Cerebellar nuclear complex (tissue), 1 donor: ENCODE measurements at places on chromosomes 11 and 22.

GRCh38 chr11:106585061-106585460 is 433.2 kb downstream of the GUCY1A2 start:
- DNase-seq, result no peak

- no peak for DNase-seq
These were observed 94.5 kb downstream of the CADM1 start for GRCh38 chr11:115409691-115410220.

DNA sequence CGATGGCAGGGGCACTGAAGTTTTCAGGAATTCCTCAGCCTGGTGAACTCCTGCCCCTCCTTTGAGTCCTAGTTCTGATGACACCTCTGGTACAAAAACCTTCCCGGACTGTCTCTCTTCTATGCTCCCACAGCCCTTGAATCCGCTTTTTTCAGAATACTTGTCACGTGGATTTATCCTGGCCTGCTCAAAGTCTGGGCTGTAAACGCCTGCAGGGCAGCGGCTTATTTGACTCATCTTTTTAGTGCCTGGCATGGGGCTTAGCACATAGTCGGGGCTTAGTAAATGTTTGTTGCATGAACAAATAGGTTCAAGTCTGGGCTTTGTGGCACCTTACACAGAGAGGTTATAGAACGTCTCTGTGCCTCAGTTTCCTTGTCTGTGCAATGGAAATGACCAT is 13.4 kb upstream of the KCNJ11 start:
- DNase-seq, result no peak

DNA sequence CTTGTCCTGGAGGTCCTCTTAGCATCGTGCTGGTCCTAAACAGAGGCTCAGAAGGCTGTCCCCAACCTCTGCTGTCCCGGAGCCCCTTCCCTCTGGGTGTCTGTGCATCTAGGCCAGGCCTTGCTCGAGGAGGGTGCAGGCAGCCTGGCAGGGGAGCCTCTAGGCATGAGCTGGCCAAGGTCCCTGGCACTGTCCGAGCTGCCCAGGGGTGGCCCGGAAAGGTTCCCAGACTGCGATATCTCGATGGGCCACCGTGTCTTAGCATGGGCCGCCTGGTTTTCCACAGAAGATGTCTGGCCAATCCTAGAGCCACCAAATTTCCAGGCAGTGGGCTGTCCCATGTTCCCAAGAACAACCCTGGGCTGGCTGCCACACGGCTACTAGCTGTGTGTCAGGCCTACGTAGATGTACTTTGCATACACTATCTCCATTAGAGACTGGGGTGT is 24.6 kb upstream of the SMIM38 start:
- DNase-seq, result no peak

DNA sequence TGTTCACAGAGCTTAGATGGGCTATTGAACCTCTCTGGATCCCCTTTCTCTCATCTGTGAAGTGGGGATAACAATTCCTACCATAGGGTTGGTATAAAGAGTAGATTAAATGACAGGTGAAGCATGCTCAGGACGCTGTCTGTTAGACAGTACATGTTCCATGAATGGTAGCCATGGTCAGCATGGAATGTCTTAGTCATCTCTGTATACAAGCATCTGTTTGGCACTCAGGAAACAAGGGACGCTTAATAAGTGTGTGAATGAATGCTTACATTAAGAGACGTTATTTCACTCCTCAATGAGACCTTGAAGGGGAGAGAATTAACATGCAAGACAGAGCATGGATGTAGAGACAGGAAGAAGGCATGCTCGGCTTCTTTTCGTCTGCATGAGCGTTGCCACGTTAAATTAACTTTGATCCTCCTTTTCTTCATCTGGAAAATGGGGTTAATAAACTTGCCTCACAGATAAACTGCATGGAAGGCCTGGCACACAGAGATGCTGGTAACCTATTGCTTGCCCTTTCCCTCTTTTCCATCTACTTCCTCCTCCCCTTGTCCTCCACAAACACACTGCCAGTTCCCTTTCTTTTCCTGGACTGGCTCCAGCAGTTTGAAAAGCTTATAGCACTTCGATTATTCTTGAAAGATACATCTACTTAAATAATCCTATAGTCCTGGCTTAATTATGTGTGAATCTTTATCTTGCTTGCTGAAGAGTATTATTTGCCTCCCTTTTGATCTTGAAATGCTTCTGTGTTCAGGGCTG is 267.2 kb upstream of the MTNR1B start:
- DNase-seq, result no peak

DNA sequence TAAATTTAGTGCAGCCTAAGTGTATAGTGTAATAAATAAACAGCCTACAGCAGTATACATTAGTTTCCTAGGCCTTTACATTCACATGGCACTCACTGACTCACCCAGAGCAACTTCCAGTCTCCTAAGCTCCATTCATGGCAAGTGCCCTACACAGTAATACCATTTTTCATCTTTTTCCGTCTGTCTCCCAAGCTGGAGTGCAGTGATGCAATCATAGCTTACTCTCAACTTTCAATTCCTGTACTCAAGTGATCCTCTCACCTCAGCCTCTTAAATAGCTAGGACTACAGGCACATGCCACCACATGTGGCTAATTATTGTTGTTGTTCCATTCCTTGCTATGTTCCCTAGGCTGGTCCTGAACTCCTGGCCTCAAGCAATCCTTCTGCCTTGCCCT is 54.4 kb downstream of the FCHSD2 start:
- no peak for DNase-seq

GRCh38 chr22:30201945-30202344 is 44.6 kb downstream of the LIF start:
- no peak for DNase-seq

DNA sequence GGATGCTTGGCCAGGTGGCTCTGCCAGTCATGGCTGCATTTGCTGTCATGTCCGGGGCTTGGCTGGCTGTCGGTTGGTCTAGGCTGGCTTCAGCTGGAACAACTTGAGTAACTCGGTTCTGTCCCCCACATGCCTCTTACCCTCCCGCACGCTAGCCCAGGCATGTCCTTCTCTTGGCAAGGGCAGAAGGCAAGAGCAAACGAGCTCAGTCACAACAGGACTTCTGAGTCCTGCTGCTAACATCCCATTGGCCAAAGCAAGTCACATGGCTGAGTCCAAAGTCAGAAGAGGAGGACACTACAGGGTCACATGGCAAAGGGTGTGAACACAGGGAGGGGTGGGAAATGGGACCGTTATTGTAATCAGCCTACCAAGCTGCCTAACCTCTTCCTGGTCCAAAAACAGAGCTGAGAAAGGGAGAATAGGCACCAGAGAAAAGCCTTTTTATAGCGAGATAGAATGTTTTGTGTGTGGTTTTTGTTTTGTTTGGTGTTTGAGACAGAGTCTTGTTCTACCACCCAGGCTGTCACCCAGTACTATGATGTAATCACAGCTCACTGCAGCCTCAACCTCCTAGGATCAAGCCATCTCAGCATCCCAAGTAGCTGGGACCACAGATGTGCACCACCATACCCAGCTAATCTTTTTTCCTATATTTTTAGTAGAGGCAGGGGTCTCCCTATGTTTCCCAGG is 81.9 kb downstream of the MN1 start:
- no peak for DNase-seq

GRCh38 chr22:49525801-49526535 is 301.7 kb downstream of the BRD1 start:
- no peak for DNase-seq

- DNase-seq, result peak; percentile 46
These were observed 47.8 kb downstream of the DBX1 start for GRCh38 chr11:20112291-20113148.

DNA sequence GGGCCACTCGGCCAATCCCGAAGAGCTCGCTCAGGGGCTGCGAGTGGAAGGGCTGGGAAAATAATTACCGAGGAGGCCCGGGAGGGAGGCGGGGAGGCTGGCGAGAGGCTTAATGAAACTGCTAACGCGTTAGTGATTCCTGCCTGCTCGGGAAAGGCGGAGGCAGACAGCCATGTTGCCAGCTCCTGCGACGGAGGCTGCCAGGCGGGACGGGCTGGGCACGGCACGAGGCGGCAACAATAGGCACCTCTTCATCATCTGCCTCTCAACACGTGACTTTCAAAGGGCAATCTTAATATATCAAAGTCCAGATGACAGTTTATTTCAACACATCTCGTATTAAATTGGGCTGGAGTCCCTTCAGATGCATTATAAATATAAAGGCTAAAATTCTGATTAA is 68.0 kb upstream of the TCF20 start:
- no peak for DNase-seq

- DNase-seq, result peak; percentile 45
These were observed 281.6 kb downstream of the TBC1D22A start for GRCh38 chr22:47043835-47044721.

GRCh38 chr11:12174477-12175143 is 64.2 kb downstream of the MICAL2 start:
- DNase-seq, result no peak

- no peak for DNase-seq
These were observed 163.3 kb downstream of the CRYBB2 start for GRCh38 chr22:25382762-25383161.

GRCh38 chr22:50483977-50484853 is 2.4 kb upstream of the MIOX start:
- no peak for DNase-seq

DNA sequence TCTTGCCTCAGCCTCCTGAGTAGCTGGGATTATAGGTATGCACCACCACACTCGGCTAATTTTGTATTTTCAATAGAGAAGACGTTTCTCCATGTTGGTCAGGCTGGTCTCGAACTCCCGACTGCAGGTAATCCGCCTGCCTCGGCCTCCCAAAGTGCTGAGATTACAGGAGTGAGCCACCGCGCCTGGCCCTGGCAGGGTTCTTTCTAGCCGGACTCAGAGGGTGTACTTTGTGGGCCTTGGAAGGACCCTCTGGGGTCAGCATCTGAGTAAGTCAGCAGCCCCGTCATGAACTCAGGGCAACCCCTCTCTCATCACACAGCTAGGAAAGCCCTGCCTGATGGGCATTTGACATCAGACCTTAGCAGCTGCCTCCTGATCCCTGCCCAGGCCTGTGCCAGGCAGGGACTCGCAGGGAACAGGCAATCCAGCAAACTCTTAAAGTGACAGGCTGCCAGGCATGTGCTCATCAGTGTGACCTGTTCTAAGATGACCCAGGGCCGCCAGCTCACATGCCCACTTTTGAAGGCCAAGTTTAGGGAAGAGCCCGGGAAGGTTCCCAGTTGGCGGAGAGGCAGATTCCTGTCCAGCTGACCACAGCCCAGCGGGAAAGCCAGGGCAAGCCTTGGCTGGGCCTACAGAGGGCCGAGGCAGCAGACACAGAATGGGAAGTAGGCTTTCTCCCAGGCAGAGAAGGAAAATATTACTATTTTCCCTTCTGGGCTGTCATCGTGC is 92.9 kb downstream of the MORC2 start:
- peak; percentile 64 for DNase-seq

DNA sequence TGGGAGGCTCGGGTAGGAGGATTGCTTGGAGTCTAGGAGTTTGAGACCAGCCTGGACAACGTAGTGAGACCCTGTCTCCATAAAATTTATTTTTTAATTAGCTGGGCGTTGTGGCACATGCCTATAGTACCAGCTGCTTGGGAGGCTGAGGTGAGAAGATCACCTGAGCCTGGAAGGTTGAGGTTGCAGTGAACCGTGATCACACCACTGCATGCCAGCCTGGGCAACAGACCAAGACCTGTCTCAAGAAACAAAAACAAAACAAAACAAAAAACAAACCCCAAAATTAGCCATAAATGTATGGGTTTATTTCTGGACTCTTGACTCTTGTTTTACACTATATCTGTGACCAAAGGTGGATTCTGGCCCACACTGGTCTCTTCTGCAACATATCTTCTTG is 41.6 kb downstream of the EIF3F start:
- no peak for DNase-seq

GRCh38 chr11:24406389-24406788 is 90.5 kb upstream of the LUZP2 start:
- no peak for DNase-seq

DNA sequence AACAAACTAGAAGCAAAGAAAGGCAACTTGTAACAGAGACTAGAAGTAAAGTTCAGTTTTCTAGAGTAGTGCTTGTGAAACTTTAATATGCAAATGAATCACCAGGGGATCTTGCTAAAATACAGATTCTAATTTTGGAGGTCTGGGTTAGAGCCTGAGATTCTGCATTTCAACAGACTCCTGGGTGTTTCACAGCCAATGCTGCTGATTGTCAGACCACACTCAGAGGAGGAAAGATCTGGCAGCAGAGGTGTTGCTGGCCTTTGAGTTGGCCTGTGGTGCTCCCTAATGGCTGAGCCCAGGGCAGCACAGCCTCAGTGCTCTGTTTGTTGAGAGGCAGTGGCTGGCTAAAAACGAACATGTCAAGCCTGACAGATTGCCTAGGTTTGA is 5.4 kb downstream of the CRY2 start:
- no peak for DNase-seq

GRCh38 chr11:109422870-109423465 is 978 bp downstream of the C11orf87 start:
- DNase-seq, result no peak

DNA sequence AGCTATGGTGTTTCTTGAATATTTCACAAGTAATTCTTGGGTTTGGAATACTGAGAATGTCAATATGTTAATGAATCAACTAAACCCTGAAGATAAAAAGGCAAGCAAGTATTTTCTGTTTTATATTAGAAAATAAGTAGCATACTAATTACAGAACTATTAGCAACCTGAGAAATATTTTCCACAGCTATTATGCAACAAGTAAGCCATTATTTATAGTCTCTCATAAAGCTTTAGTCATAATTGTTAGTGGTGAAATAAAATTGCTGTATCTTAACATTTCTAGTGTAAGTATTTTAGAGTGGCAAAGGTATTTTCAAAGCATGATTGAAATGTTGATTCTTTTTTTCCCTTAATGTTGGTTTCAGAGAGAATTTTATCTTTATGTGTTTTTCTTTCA is 53.3 kb downstream of the FAR1 start:
- DNase-seq, result no peak

GRCh38 chr11:77152846-77153245 is 24.8 kb downstream of the MYO7A start:
- DNase-seq, result no peak

DNA sequence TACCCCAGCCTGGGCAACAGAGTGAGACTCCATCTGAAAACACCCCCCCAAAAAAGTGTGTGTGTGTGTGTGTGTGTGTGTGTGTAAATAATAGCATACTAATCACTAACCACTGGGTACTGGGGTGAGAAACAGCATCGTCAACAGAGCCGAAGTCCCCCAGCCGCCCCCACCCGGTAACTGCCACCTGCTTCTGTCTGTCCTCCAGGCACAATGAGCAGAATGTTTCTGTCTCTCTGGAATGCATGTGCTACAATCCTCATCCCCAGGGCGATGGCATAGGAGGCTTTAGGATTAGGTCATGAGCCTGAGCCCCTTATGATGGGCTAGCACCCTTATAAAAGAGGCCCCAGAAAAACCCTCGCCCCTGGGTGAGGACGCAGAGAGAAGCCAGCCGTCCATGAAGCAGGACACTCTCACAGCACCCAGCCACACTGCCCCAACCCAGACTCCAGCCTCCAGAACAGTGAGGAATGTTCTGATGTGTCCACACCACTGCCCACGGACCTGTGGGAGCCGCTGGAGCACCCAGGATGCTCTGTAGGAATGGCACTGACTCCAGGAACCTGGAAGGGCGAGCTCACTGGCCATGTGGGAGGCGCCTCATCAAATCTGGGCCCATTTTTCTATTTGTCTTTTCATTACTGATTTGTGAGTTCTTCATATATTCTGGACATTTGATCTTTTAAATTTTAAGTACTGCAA is 9.9 kb downstream of the TTLL8 start:
- no peak for DNase-seq
